ENCODE measurements at places on chromosomes 5 and 9.

- DNase-seq, result no peak
Measured at GRCh38 chr9:89923961-89924504, 319.2 kb downstream of the GADD45G start.

DNA sequence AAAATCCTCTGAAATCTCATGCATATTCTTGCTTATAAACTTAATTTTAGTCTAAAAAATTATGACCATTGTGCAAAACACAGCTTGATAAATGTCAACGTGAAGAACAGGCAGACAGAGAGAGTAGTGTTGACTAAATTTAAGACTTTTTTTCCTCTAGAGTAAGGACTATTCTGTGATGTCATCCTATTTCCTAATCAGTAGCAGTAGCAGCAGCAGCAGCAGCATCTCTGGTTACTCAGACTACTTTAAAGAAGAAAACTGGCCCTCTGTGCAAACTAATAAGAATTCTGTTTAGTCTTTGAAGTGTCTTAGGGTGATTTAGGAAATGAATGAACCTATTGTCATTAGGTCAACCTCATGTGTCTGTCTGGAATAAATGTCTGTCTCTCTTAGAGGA, 403.0 kb downstream of the HINT1 start:
- no peak for DNase-seq

- no peak for DNase-seq
Measured at GRCh38 chr5:58184910-58185309, 275.0 kb downstream of the PLK2 start.

DNA sequence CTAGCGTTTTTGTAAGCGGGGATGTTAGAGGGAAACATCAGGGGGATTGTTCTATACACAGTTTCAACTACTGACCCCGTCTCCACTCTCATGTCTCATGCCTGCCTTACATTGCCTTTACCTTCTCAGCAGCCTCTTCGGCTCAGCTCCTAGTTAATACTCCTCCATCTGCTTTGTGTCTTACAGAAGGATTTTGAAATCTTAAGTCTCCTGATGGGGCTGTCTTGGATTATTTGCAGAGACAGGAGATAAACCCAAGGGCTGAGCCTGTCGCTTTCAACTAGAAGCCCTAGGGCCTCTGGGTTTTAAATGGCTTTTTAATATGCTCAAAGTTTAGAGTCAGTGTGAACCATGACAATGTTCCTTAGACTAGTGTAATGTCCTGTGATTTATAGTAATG, 161.5 kb downstream of the CARTPT start:
- no peak for DNase-seq

DNA sequence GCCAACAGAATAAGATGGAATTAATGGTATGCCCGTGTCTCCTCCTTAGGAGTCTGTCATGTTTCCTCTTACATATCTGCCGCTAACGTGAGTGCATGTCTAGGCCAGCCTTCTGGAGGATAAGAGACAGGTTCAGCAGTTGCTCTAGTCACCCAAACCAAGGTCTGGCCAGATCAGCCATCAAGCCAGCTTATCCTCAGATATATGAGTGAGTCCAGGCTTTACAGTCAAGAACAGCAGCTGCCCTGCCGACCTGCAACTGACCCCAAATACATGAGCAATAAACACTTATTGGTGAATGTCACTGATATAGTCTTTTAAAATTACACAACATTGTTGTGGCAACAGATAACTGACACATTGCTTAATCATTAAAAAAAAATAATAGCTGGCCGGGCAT, 123.5 kb downstream of the TSSK1B start:
- DNase-seq, result no peak

DNA sequence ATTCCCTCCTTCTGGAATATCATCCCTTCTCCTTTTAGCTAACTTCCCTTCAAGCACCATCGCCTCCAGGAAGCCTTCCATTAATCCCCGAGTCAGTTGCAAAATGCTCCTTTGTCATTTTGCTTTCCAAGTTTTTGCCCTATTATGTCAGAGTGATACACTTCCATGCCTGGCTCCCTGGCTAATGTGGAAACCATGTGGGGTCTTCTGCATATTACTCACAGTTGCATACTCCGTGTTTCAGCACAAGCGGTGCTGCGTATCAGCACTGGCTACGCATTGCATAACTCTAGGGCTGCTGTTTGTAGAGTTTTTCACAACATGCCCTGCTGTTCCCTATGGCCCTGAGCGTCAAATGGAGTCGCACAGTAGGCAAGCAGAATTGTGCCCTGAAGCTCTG, 1.9 kb downstream of the TEX53 start:
- no peak for DNase-seq

DNA sequence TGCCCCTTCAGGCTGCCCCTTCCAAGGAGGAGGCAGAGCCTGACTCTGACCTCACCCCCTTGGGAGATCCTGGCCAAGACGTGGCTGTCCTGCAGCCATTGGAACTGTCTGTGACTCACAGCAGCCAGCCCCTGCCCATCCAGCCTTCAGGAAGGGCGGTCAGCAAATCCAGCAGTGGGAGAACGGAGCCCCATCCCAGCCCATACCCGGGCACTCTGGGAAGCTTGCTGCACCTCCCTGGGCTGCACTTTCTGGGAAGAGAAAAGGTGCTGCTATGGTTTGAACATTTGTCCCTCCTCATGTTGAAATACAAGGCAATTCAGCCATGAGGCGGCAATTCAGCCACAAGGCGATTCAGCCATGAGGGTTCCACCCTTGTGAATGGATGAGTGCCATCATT, 24.4 kb downstream of the CCDC187 start:
- no peak for DNase-seq

GRCh38 chr5:72842816-72843215, 26.4 kb downstream of the TNPO1 start:
- no peak for DNase-seq

GRCh38 chr9:135198144-135198543, 110.7 kb downstream of the OLFM1 start:
- DNase-seq, result no peak

GRCh38 chr9:100070104-100071041, 28.4 kb downstream of the ERP44 start:
- DNase-seq, result no peak

GRCh38 chr5:41338136-41338675, 124.9 kb upstream of the C6 start:
- DNase-seq, result no peak

GRCh38 chr5:64854855-64855254, 86.1 kb downstream of the CWC27 start:
- no peak for DNase-seq

DNA sequence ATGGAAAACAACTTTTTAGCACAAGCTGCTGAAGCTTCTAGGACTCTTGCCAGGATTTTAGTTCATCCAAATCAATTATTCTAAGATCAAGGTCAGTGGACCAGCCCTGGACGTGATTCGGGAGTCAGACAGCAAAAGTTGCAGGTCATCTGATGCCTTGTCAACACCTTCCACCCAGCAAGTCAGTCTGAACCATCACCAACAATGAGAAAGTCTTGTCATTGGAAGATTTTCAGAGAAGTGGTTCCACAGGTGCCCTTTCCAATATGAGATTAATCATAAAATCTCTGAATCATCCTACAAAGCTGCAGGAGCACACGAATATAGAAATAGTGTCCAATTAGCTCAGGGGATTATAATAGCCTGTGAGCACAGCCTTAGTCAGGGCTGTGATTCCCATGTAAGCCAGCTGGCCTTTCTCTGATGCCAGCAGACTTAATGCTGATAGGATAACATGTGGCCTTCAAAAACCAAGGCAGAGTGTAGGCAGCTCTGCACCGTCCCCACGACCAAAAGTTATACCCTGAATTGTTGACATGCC, 445.0 kb upstream of the TRPC7 start:
- DNase-seq, result no peak

DNA sequence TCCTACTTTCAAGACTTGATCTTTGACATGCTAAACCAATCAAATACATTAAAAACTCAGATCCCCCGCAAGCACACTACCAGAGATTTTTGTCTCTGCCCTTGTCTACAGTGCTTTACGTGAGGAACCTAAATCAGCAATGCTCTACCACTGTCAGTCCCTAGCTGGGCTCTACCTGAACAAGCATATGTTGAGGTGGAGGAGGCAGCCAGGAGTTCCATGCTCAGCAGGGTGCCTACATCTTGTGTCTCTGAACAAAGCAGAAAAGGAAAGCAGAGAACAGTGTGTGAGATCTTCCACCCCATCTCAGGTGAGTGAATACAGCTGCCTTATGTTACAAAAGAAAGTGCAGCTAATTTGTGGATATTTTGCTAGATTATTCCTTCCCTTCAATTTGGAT, 255.0 kb downstream of the NDUFS4 start:
- no peak for DNase-seq

DNA sequence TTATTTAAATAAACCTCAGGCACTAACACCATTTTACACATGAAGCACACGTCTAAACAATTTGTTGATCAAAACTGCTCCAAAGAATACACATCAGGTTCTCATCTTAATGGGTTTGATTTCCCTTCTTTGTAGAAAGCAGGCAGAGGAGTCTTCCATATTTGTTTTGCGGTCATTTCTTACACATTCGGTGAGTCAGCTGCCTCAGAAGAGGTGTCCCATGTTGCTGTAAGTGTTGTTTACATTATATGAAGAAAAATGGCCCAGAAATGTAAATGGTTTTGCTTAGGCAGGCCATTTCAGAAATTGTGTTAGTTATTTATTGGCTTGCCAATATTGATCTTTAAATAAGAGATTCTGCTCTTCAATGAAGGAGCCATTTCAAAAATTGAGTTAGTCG, 325.8 kb downstream of the TENT4A start:
- DNase-seq, result no peak

- DNase-seq, result no peak
Measured at GRCh38 chr5:936149-937144, 43.8 kb downstream of the TRIP13 start.

GRCh38 chr5:92565673-92566072, 1015.3 kb downstream of the NR2F1-AS1 start:
- no peak for DNase-seq

- no peak for DNase-seq
Measured at GRCh38 chr5:124736082-124736804, 10.2 kb downstream of the ZNF608 start.

GRCh38 chr5:36535378-36535777, 71.0 kb upstream of the SLC1A3 start:
- DNase-seq, result no peak

DNA sequence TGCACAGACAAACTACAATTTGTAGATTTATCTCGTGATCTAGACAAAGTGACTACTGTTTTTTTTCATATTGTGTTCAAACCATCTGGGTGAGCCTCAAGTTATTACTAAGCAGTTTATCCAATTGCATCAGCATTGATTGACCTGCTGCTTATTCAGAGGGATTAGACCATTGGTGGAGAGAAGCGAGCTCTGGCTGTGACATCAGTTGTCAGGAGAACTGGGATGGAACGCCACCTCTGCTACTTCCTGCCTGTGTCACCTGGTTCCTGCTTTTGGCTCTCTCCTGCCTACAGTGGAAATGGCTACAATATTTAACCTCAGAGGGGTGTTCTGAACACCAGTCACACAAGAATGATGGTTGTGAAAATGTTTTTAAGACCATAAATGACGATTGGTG, 12.1 kb downstream of the NR4A3 start:
- no peak for DNase-seq

- DNase-seq, result no peak
Measured at GRCh38 chr9:24439456-24439855, 106.2 kb downstream of the IZUMO3 start.

DNA sequence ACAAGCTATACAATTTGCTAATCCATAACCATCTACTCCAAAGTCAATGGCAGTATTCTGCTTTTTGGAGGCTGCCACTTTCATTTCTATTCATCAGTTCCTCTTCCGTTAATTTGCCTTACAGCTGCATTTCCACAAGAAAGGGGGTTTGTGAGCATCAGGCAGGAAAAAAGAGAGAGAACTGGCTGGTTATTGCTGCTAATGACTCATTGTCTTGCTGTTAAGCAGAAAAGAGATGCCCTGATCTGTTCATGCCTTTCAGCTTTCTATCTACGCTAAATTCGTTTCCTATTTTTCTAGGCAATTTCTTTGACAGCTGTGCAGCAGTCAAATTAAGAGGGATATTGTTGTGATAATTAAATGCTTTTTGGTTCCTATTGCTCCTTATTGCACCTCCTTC, 65.9 kb upstream of the GNAQ start:
- DNase-seq, result no peak

GRCh38 chr5:108101821-108102220, 280.1 kb downstream of the FBXL17 start:
- DNase-seq, result no peak

- DNase-seq, result no peak
Measured at GRCh38 chr5:1374030-1374678, 29.3 kb upstream of the CLPTM1L start.

- DNase-seq, result peak; percentile 78
Measured at GRCh38 chr5:72013766-72014624, 93.3 kb upstream of the MAP1B start.

- DNase-seq, result no peak
Measured at GRCh38 chr9:91532325-91532724, 108.7 kb upstream of the NFIL3 start.

- DNase-seq, result no peak
Measured at GRCh38 chr5:122715095-122715494, 59.8 kb upstream of the SNX2 start.

DNA sequence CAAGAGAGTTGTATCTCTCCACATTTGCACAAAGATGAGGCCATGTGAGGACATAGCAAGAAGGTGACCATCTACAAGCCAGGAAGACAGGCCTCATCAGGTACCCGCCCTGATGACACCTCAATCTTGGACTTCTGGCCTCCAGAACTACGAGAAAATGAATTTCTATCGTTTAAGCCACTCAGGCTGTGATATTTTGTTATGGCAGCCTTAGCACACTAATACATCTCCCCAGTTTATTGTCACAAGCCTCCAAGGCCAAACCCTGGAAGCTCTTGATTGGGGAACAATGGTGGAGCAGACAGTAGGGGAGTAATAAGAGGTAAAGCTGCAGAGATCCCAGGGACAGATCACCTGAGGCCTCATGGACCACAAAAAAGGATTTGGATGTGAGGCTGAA, 7.7 kb upstream of the P4HA2 start:
- DNase-seq, result no peak

- no peak for DNase-seq
Measured at GRCh38 chr5:56512313-56512996, 279.3 kb upstream of the ANKRD55 start.

- no peak for DNase-seq
Measured at GRCh38 chr5:19950897-19951296, 37.1 kb downstream of the CDH18 start.

DNA sequence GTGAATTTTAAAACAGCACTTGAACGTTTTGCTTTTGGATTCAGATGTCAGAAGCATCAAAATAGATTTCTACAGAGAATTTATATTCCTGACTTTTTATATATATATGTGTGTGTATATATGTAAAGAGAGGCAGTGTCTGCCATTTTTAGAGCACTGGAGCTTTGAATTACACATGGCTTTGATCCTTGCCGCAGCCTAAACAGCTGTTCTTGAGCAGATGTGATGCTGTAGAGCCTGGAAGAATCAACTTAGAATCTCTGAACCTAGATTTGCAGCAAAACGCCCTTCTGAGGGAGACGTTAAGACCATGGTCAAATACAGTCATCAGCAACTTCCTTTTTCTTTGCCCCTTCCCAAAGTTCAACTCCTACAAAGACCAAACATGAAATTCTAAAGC, 21.7 kb upstream of the C5orf47 start:
- no peak for DNase-seq
